ENCODE measurements at places on chromosomes 5 and 9.

GRCh38 chr9:114899461-114899860, 30.9 kb downstream of the TNFSF8 start:
- no peak for DNase-seq

DNA sequence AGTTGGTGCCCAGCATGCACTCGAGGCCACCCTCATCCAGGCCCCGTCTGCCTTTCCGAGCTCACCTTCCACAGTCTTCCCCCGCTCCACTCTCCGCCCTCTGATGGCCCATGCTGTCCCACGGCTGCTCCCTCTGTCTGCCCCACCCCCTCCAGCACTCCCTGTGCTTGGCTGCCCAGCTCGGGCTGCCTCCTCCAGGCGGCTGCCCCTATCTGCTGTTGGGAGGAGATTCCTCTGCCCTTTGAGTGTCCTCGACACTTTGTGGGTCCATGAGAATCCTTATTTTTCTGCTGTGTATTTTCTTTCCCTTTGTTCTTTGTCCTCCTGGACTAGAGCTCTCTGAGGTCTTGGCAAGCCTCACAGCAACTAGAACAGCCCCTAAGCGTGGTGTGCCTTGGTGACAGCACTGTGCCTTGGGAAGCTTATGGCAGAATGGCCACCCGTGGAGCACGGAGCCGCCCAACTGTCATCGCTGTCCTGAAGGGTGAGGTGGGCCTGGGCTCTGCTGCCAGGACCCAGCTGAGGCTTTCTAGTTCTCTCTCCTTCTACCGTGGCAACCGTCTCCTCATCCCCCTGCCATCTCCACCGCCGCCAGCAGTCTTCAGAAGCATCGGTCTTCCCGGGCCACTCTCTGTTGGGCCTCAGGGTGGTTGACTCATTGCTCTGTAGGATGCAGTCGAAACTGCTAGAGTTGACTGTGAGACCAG, 5.2 kb downstream of the NTMT1 start:
- no peak for DNase-seq

DNA sequence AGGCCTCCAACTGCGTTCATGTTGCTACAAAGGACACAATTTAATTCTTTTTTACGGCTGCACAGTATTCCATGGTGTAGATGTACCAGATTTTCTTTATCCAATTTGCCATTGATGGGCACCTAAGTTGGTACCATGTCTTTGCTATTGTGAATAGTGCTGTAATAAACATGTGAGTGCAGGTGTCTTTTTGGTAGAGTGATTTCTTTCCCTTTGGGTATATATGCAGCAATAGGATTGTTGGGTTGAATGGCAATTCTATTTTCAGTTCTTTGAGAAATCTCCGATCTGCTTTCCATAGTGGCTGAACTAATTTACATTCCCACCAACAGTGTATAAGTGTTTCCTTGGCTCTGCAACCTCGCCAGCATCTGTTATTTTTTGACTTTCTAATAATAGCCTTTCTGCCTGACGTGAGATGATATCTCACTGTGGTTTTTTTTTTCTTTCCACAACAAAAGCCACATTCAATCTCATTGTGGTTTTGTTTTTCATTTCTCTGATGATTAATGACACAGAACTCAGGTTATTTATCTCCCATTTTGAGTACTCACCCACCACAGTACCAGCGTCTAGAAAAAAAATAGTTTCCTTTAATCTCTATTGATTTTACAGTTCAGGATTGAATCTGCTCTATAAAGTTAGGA, 21.9 kb downstream of the ARRDC3 start:
- no peak for DNase-seq

- DNase-seq, result no peak
Measured at GRCh38 chr5:97501286-97501964, 318.4 kb upstream of the RIOK2 start.

DNA sequence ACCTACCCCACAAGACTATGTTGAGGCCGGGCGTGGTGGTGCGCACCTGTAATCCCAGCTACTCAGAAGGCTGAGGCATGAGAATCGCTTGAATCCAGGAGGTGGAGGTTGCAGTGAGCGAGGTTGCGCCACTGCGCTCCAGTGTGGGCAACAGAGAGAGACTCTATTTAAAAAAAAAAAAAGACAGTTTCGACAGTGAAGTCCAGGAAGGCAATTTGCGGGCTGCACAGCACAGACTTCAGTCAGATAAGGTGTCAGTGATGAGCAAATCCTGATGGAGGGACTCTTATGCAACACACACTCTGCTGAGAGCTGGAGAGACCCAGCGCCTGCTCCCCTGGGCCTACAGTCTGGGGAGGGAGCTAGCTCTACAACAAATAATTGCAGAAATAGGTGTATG, 14.2 kb downstream of the CCNJL start:
- DNase-seq, result no peak

GRCh38 chr5:137233726-137234125, 265.4 kb downstream of the SPOCK1 start:
- DNase-seq, result no peak

DNA sequence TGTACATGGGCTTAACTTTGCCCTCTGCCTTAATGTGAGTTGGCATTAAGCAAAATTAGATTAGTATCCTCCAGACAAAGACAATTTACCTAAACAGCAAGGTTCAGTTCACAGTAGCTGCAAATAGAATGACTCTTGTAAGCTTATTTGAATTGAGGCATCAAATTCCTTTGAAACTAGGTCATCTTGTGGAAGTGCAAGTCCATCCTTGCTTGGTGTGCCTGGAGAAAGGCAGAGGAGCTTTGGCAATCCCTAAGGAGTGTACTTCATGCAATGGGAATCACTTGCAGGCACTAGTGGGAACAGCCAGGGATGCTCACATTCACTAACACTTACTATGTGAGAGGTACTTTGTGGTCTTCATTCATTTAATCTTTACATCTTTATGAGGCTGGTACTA, 118.3 kb downstream of the DRD1 start:
- DNase-seq, result no peak

Measured in GM04503 (cell line).